ENCODE measurements at places on chromosomes 7 and 10.
A peak's percentile ranks its signal among the peaks of the same experiment; 100 is the strongest.

DNA sequence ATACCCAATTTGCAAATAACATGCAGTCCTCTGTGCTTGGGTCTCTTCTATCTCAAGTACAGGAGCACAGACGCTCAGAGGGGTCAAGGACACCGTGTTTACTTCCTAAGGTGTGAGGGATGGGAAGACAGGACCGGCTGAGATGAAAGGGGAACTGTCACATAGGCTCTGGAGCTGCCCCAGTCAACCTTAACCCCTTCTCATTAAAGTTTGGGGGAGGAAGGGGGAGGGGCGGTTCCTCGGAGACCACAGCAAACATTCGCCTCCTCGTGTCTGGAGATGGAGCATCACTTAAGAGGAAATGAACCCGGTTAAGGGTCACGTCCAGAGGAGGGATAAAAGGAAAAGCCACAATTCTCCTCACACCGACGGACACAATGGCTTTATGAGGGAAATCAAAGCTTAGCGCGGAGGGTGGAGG lies 1.1 kb downstream of the SH3PXD2A start:
- no peak overlapping the region for H3K27ac ChIP-seq
- H3K27me3 ChIP-seq = no peaks in the 10 kb centered on the region
- no peak for DNase-seq
- H3K36me3 ChIP-seq = no peaks in the 10 kb centered on the region
- H3K4me1 ChIP-seq = peaks cover 41% of the 10 kb centered on the region

- peak overlapping the region; percentile 99 for H3K27ac ChIP-seq
- no peaks in the 10 kb centered on the region for H3K36me3 ChIP-seq
- H3K4me1 ChIP-seq = peaks cover 13% of the 10 kb centered on the region
- DNase-seq = peak; percentile 17
Observed at GRCh38 chr10:69180525-69181204, 631 bp downstream of the SUPV3L1 start.

- H3K4me1 ChIP-seq = peaks cover 72% of the 10 kb centered on the region
- H3K4me3 ChIP-seq = peak overlapping the region; percentile 4
- no peaks in the 10 kb centered on the region for H3K27me3 ChIP-seq
- DNase-seq = no peak
Observed at GRCh38 chr10:104334965-104335650, 3.2 kb downstream of the ITPRIP start.

- no peak for DNase-seq
- H3K36me3 ChIP-seq = no peaks in the 10 kb centered on the region
- H3K27ac ChIP-seq = no peak overlapping the region
- no peaks in the 10 kb centered on the region for H3K27me3 ChIP-seq
- H3K4me1 ChIP-seq = peaks cover 14% of the 10 kb centered on the region
Observed at GRCh38 chr10:110376021-110376766, 71.5 kb upstream of the SMNDC1 start.

Measured in astrocyte (in vitro differentiated cells and primary cell).